ENCODE measurements at places on chromosomes 7 and 10. TPM values are rescaled to one million over a fixed set of nuclear protein-coding genes. Genes with fewer than 3 reads are reported as not detected.

Gene NCOA4
- 74.2 TPM for total RNA-seq

Gene TAS2R41
- 3.4 TPM for total RNA-seq

Gene AKR1E2
- 8.6 TPM for total RNA-seq

Gene VCL
- 11.3 TPM for total RNA-seq

Gene SMKR1
- total RNA-seq, result 2.5 TPM

Gene FHIP2A
- 17.5 TPM for total RNA-seq

GRCh38 chr7:520503-521161, 986 bp upstream of the PDGFA start:
- no peak for DNase-seq

DNA sequence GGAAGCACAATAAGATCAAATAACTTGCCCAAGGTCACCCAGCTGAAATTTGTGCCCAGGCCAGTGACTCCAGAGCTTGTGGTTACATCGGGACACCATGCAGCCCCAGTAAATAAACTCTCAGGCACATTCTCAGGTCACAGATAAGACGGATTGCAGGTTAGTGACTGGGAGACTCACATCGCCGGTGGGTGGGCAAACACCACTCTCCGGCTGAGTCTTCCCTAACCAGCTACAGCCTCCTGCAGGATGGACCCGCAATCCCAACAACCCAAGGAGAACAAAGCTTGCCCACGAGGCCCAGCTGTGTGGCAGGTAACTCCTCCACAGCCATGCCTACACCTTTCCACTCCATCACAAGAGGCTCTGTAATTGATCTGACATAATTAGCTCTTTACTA, 81.7 kb upstream of the EFCAB10 start:
- DNase-seq, result no peak

DNA sequence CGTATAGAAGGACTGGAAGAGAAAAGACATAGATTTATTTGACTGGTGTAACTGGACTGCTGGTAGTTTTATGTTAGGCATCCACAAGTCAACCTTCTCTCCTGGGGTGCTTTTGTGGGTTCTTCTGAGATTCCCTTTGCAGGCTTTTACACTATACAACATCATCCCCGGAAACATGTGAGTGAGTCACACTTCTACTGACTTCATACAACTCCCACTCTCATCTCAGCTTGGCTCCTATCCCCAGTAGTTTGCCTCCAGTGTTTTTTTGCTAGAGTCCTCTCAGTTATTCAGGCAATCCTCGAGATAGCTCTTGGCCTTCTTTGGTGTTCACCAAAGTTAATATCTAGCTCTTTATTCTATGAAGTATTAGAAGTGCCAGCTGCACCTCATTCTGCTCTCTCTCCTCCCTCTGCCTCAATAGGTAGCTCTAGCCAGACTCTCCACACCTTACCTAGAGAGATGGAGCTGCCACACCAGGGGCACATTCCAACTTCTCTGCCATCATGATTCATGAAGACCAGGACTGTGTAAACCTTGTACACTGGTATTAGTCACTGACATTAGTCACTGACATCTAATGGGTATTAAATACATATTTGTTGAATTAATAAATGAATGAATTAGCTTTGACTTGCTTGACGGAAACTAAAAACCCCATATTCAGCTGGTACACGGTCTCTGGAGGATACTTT, 281.9 kb downstream of the PPP1R3A start:
- no peak for DNase-seq

GRCh38 chr7:27994639-27995038, 186.0 kb downstream of the JAZF1 start:
- DNase-seq, result no peak

DNA sequence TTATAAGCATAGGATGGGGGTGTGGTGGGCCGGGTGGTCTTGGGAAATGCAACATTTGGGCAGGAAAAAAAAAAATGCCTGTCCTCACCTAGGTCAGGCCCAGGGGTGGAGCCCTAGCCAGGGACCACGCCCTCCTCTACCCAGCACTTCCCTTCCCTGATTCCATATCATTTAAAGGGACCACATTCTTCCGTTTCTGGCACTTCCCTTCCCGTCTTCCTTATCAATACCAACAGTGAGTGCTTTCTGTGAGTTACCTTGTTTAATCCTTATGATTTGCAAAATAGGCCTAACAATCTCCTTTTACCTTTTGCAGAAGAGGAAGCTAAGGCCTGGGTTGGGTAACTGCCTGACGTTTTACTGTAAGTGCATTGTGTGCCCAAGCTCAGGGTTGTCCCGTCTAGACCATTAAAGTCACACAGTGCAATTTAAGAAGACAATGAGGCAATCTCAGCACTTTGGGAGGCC, 16.7 kb upstream of the C10orf95 start:
- DNase-seq, result no peak

GRCh38 chr10:13765641-13766341, 179.0 kb downstream of the PRPF18 start:
- DNase-seq, result no peak

DNA sequence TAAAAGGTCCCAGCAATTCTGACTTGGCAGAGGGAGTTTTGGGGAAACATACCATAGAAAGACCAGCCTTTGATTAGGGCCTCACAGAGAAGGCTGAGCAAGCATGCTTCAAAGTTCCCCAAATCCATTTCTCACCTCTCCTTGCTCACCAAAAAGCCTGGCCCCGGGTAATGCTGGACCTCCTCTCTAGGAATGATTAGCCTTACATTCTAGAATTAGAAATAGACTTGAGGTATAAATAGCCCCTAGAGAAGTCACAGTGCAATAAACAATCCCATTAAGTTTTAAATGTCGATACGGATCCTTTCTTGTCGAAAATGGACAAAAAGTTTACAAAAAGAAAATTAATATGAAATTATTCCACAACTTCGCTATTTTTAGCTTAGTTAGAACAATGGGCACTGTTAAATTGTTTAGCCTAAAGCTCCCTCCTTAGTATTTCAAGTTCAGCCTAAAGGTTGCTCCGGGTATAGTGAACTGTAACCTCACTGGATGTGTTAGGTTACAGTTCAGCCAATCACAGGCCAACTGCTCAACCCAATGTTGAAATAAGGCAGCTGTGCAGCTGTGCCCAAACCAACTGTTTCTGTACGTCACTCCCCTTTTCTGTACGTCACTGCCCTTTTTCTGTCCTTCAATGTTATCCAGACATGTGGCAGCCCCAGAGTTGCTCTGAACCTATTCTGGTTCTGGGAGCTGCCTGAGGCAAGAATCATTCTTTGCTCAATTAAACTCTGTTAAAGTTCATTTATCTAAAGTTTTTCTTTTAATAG, 7.9 kb upstream of the GSDME start:
- DNase-seq, result no peak

- no peak for DNase-seq
Measured at GRCh38 chr7:17269341-17270221, 28.9 kb upstream of the AHR start.

DNA sequence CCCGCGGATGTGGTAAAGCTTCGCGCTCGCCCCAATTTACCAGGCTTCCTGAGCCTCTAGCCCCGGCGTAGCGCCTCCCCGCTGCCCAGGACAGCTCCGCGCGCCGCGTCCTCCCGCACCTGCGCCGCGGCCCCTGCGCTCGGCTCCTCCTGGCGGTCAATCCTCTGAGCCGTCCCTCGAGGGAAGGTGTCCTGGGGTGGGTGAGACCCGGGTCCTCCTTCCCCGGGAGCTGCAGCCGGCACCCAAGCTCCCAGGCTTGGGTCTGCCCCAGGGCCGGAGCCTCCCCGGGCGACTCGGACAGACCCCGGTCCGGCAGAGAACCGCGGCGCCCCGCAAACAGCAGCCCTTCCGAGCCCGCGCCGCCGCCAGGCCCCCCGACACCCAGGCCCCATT, 512 bp downstream of the OSBPL3 start:
- peak; percentile 82 for DNase-seq

GRCh38 chr10:23614483-23614882, 175.6 kb downstream of the OTUD1 start:
- DNase-seq, result no peak

DNA sequence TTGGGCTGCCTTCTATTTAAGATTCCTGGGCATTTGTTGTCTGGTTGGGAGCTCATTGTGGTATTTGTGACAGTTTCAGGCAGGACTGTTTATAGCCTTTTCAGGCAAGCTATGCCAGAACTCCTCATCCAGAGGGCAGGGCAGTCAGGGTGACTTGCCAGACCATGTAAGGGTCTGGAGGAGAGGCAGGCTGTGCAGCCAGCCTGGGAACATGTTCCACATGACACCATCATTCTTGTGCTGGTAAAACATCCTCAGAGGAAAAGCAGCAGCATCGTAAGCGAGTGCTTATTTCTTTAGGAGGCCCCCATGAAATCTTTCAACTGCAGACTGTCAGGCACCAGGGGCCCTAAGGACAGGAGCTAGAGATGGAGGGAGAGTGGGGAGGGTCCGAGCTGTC, 44.0 kb upstream of the SORBS1 start:
- no peak for DNase-seq

- DNase-seq, result no peak
Measured at GRCh38 chr7:47285860-47286491, 295.9 kb downstream of the TNS3 start.
